Mesothelial cell of epicardium (in vitro differentiated cells): ENCODE measurements at places on chromosomes 11 and 22. TPM values are rescaled to one million over a fixed set of nuclear protein-coding genes. Genes with fewer than 3 reads are reported as not detected.

Gene DCPS
- total RNA-seq: 8.1 to 9.1 TPM (median 8.8 TPM) in 3 replicates

- H3K27ac ChIP-seq: peak overlapping the region; percentile 3
- H3K4me1 ChIP-seq: peaks cover 49% of the 10 kb centered on the region
- DNase-seq: no peak
- peaks cover 33% of the 10 kb centered on the region for H3K36me3 ChIP-seq
Measured at GRCh38 chr11:30499940-30500339, 86.2 kb downstream of the MPPED2 start.

GRCh38 chr22:49937758-49938564 lies 19.5 kb downstream of the CRELD2 start:
- no peaks in the 10 kb centered on the region for H3K27me3 ChIP-seq
- peaks cover 16% of the 10 kb centered on the region for H3K4me1 ChIP-seq
- H3K27ac ChIP-seq: no peak overlapping the region
- no peak for DNase-seq
- H3K36me3 ChIP-seq: no peaks in the 10 kb centered on the region
- H3K4me3 ChIP-seq: no peak overlapping the region

DNA sequence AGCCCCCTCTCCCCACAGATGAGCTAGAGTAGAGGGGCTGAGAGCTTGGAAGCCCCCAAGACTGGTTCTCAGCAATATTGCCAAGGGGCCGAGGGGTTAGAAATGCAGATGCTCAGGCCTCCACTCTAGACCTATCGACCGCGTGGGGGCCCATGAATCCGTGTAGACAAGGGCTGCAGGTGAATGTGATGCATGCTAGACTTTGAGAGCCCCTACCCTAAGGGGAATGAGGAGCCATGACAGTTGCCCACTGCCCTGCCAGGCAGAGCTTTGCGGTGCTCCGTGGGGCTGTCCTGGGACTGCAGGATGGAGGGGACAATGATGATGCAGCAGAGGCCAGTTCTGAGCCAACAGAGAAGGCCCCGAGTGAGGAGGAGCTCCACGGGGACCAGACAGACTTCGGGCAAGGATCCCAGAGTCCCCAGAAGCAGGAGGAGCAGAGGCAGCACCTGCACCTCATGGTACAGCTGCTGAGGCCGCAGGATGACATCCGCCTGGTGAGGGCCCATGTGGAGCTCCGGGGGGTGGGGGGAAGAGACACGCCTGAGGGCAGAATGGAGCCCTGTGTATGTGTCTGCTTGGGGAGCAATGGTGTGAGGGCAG lies 1.3 kb downstream of the SSH3 start:
- peak overlapping the region; percentile 68 for H3K4me3 ChIP-seq
- H3K27me3 ChIP-seq: no peaks in the 10 kb centered on the region
- peaks cover 19% of the 10 kb centered on the region for H3K4me1 ChIP-seq
- H3K36me3 ChIP-seq: peaks cover 9% of the 10 kb centered on the region
- DNase-seq: no peak
- H3K27ac ChIP-seq: no peak overlapping the region

DNA sequence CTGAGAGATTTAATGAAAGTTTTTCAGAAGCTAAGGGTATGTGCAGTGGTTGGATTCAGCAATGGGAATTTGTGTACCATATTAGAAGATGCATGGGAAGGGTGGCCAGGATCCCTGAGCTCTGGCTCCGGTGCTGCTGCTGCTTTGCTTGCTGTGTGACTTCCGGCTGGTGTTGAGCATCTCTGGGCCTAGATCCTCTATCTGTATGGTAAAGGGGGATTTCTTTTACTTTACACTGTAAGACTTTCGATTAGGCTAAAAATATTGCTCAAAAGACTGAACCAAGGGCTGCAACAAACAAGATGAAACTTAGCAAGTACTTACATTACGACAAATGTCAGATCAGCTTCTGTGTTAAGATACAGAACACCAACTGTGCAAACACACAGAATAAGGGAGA lies 39.1 kb downstream of the XRRA1 start:
- peaks cover 21% of the 10 kb centered on the region for H3K36me3 ChIP-seq
- H3K27me3 ChIP-seq: no peaks in the 10 kb centered on the region
- no peak overlapping the region for H3K4me3 ChIP-seq
- DNase-seq: no peak
- no peak overlapping the region for H3K27ac ChIP-seq

- H3K4me3 ChIP-seq: no peak overlapping the region
- no peaks in the 10 kb centered on the region for H3K27me3 ChIP-seq
- peaks cover 38% of the 10 kb centered on the region for H3K36me3 ChIP-seq
- H3K4me1 ChIP-seq: no peaks in the 10 kb centered on the region
- no peak overlapping the region for H3K27ac ChIP-seq
Measured at GRCh38 chr22:44847380-44847779, 95.0 kb downstream of the ARHGAP8 start.

DNA sequence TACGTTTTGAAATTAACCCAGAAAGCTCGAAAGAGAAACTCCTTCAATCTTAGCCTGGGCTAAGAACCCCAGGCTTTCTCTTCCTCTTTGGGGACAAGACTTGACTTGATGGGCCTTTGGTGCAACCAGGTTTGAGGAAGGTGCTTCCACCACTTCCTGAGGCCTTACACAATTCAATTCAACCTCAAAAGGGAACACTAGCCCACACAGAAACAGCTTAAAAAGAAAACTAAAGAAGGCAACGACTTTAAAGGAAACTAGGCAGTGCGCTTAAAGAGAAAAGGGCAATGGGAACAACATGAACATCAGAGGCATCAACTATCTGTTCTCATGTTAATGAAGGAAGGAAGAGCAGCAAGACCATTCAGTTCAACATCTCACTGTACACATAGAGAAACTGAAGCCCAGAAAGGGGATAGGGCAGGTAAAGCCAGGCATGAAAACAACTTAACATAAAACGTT lies 24.8 kb downstream of the PAK1 start:
- DNase-seq: no peak
- no peak overlapping the region for H3K4me3 ChIP-seq
- H3K4me1 ChIP-seq: peaks cover 7% of the 10 kb centered on the region
- peaks cover 2% of the 10 kb centered on the region for H3K36me3 ChIP-seq
- H3K27ac ChIP-seq: no peak overlapping the region

DNA sequence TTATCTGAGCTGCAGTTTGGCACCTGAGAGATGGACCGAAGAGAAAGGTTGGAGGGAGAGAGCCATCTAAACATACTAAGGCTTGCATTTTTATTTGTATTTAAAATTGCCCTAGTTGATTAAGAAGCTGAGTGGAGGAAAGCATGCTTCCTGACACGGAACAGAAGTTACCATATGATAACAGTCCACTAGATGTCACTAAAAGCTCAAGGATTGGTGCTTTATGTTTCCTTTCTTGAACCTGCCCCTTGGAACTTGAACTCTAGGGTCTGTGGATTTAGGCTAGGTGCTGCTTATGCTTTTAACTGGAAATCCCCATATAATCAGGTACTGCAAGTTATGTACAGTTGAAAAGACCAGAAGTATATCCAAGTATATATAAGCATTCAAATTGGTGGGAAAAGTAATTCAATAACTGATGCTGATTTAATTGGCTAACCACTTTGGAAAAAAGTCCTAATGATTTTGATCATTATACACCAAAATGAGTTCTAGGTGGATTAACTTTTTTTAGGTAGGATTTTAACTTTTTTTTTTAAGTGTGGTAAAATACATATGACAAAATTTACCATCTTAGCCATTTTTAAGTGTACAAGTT lies 9.5 kb downstream of the RBMXL2 start:
- H3K4me3 ChIP-seq: no peak overlapping the region
- peaks cover 6% of the 10 kb centered on the region for H3K27me3 ChIP-seq

DNA sequence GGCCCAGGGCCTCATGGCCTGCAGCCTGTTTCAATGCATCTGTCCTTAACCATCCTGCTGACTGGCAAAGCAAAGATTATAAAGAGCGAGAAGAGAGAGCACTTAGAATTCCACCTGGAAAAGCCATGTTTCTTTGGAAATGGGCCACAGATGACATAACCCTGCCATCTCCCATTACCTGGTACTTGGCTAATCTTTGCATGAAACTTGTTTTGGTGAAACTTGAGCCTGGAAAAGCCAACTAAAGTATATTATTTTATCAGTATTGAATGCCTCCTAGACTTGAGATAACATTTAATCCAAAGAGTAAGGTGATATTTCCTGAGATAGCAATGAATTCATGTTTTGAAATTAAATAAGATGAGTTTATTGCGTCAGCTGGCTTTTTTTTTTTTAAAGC lies 72.6 kb downstream of the NAV2 start:
- peaks cover 11% of the 10 kb centered on the region for H3K36me3 ChIP-seq
- peaks cover 12% of the 10 kb centered on the region for H3K4me1 ChIP-seq
- no peak overlapping the region for H3K27ac ChIP-seq
- H3K4me3 ChIP-seq: no peak overlapping the region
- no peak for DNase-seq

DNA sequence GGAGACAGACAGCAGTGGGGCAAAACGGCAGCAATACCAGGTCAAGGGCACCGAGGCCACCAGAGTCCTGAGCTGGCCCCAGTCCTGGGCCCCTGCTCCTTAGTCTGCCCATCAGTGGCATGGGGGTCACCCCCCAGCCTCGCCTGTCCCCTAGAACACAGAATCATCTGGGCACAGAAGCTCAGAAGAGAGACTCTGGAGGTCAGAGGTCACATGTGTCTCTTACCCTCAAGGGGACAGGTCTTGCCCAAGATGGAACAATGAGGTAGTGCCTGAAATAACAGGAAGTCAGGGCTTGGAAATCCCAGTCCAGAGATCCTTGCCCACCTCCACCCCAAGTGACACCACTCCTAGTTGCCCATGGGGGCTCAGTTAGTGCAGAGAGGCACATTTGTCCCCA lies 20.6 kb downstream of the PDE2A start:
- peaks cover 15% of the 10 kb centered on the region for H3K4me1 ChIP-seq
- peaks cover 9% of the 10 kb centered on the region for H3K27me3 ChIP-seq
- no peak for DNase-seq

- peaks cover 69% of the 10 kb centered on the region for H3K27me3 ChIP-seq
- DNase-seq: no peak
- no peak overlapping the region for H3K27ac ChIP-seq
- no peaks in the 10 kb centered on the region for H3K36me3 ChIP-seq
Measured at GRCh38 chr11:45665933-45666647, 668 bp upstream of the CHST1 start.

GRCh38 chr11:127242676-127243075 lies 242.1 kb upstream of the KIRREL3 start:
- peaks cover 2% of the 10 kb centered on the region for H3K4me1 ChIP-seq
- peaks cover 19% of the 10 kb centered on the region for H3K27me3 ChIP-seq
- no peaks in the 10 kb centered on the region for H3K36me3 ChIP-seq
- H3K27ac ChIP-seq: no peak overlapping the region
- H3K4me3 ChIP-seq: no peak overlapping the region
- no peak for DNase-seq

DNA sequence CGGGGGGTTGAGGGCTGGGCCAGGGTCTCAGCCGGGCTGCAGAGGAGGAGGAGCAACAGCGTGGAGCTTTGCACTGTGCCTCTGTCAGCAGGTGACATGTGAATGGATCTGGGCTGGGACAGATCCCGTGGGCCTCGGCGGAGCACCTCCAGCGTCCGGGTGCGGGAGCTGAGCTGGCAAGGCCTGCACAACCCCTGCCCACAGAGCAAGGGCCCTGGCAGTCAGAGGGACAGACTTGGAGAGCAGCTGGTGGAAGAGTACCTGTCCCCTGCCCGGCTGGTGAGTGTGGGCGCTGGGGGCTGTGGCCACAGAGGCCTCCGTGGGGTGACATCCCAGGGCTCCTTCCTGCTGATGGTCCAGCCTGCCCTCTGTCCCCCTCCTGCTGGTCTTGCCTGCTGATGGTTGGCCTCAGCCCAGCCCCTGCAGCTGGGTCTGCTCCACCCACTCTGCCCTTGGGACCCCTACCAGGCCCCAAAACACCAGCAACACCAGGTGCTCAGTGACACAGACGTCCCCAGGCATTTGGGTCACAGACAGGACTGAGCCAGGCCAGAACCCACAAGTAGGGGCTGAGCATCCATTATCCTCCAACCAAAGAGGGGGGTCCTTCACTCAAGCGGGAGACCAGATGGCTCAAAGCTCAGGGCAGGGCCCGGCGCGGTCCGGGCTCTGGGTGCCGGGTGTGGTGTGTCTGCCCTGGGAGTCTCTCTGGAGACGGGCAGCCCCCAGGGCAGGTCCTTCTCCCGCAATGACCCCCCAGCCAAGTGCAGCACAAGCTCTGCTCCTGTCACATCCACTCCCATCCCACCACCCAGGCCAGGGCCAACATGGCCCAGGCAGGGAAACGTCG lies 3.5 kb downstream of the LRRC56 start:
- DNase-seq: no peak
- no peak overlapping the region for H3K4me3 ChIP-seq
- H3K27me3 ChIP-seq: peaks cover 11% of the 10 kb centered on the region
- H3K4me1 ChIP-seq: peaks cover 8% of the 10 kb centered on the region
- H3K36me3 ChIP-seq: peaks cover 1% of the 10 kb centered on the region

DNA sequence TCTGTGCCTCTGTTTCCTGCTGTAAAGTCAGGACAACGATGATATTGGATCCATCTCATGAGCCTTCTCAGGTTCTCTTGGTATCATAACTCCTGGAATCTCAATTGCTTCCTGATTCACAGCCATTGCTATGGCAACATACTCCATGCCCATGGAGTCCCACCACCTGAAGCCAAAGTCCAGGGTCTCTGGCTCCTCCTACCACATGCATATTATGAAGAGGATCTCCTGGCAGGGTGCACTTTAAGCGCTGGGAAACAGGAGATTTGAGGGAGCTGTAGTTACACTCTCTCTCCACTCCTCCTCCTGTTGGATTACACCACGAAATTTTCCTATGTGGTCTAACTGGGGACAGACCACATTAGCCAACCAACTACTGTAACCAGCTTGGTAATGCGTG lies 130.9 kb upstream of the SEZ6L start:
- no peak overlapping the region for H3K4me3 ChIP-seq
- H3K4me1 ChIP-seq: no peaks in the 10 kb centered on the region
- no peak overlapping the region for H3K27ac ChIP-seq
- H3K27me3 ChIP-seq: peaks cover 17% of the 10 kb centered on the region
- no peaks in the 10 kb centered on the region for H3K36me3 ChIP-seq

- H3K27ac ChIP-seq: peak overlapping the region; percentile 99
- DNase-seq: no peak
- peaks cover 15% of the 10 kb centered on the region for H3K36me3 ChIP-seq
Measured at GRCh38 chr22:28773461-28773867, 969 bp downstream of the CCDC117 start.
